Activated CD8-positive, alpha-beta memory T cell treated with anti-CD3 and anti-CD28 coated beads for 36 hours (primary cell): ENCODE measurements at places on chromosomes 11 and 22. TPM values are rescaled to one million over a fixed set of nuclear protein-coding genes. Genes with fewer than 3 reads are reported as not detected.

The ZBTB16 gene
- 0.96 TPM for total RNA-seq

The C22orf31 gene
- not detected for total RNA-seq

The C11orf21 gene
- total RNA-seq: 3.5 TPM

The TEX54 gene
- total RNA-seq: not detected

The NXPE4 gene
- not detected for total RNA-seq

The C11orf86 gene
- total RNA-seq: not detected

The KCNJ1 gene
- total RNA-seq: not detected

The MRGPRX4 gene
- not detected for total RNA-seq

The OR52E1 gene
- not detected for total RNA-seq

The DNAJB7 gene
- not detected for total RNA-seq

The NAV2 gene
- total RNA-seq: 0.23 TPM

The MMP27 gene
- total RNA-seq: not detected

The SLCO2B1 gene
- total RNA-seq: not detected

The IGSF9B gene
- total RNA-seq: 23.1 TPM

The ELMOD1 gene
- total RNA-seq: not detected

The ADORA2A gene
- 41.7 TPM for total RNA-seq

The CABP7 gene
- total RNA-seq: not detected

The CHST1 gene
- total RNA-seq: 0.80 TPM

The WNT11 gene
- not detected for total RNA-seq

The RIBC2 gene
- 12.4 TPM for total RNA-seq

The POTEH gene
- total RNA-seq: not detected

The USP47 gene
- 43.9 TPM for total RNA-seq

The CCND1 gene
- 2.8 TPM for total RNA-seq

The LSP1 gene
- total RNA-seq: 254 TPM

The PKP3 gene
- total RNA-seq: not detected

The KCNQ1OT1 gene
- 0.21 TPM for total RNA-seq

The YPEL4 gene
- not detected for total RNA-seq

The OR2AT4 gene
- total RNA-seq: not detected

The STK33 gene
- total RNA-seq: 2.5 TPM

The SMIM38 gene
- 1.1 TPM for total RNA-seq

The PTH gene
- total RNA-seq: not detected

The ZC3H7B gene
- 58.2 TPM for total RNA-seq

The CCDC87 gene
- 0.13 TPM for total RNA-seq

The IL17REL gene
- total RNA-seq: 0.13 TPM

The PATL1 gene
- 60.1 TPM for total RNA-seq

The SLC22A6 gene
- total RNA-seq: not detected

The GNAZ gene
- total RNA-seq: 2.1 TPM

The PDGFB gene
- total RNA-seq: 0.78 TPM

The ARFIP2 gene
- 49.2 TPM for total RNA-seq

The MIAT gene
- 16.9 TPM for total RNA-seq

The MYH9 gene
- 616 TPM for total RNA-seq

The OR51I1 gene
- not detected for total RNA-seq

The WT1 gene
- not detected for total RNA-seq

The CHEK1 gene
- 149 TPM for total RNA-seq

The APOA5 gene
- total RNA-seq: not detected

The RAB6A gene
- total RNA-seq: 69.0 TPM
